Muscle of leg (tissue), 16 donors: ENCODE measurements at places on chromosomes 13 and 19.

GRCh38 chr19:46977548-46977947 is 42.1 kb upstream of the NPAS1 start:
- DNase-seq = no peak

- DNase-seq = peak; percentile 70
Observed at GRCh38 chr13:108342369-108343289, 73.1 kb downstream of the TNFSF13B start.

DNA sequence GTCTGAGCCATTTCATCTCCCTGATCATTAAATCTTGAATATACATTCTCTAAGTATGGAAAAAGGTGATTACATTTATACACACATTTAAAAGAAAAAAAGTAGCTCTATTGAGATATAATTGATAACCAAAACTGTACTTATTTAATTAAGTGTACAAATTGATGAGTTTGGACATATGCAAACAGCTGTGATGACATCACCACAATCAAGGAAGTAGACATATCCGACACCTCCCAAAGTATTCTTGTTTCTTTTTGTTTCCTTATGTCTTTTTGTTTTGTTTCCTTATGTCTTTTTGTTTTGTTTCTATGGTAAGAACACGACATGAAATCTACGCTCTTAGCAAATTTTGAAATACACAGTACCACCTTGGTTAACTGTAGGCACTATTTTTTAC is 1393.9 kb upstream of the MIR17HG start:
- DNase-seq = no peak

- no peak for DNase-seq
Observed at GRCh38 chr13:40409278-40409677, 257.2 kb downstream of the FOXO1 start.

DNA sequence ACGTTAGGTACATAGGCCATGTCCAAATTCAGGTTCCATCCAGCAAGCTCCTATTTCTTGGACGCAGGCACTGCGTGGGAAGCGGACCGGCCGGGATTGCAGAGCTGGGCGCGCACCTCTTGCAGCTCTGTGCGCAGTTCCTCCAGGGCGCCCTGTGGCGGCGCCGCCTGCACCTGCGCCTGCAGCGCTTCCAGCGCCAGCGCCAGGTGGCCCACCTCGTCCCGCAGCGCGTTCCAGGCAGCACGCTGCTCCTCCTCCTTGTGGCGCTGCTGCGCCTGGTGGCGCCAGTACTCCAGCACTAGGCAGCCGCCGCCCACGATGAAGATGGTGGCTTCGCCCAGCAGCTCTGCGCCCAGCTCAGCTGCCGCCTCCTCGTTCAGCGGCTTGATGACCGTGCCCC is 31.1 kb downstream of the OPA3 start:
- DNase-seq = no peak

DNA sequence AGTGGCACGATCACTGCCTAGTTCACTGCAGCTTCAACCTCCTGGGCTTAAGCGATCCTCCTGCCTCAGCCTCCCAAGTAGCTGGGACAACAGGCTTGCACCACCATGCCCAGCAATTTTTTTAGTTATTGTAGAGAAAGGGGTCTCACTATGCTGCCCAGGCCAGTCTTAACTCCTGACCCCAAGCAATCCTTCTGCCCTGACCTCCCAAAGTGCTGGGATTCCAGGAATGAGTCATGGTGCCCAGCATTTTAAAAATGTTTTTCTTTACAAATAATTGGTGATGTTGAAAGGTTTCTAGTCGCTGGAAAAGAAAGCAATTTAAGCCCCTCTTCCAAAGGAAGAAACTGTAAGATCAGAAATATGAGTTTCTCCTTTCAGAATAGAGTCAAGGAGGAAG is 19.4 kb downstream of the DYRK1B start:
- no peak for DNase-seq

GRCh38 chr19:49340069-49340864 is 5.1 kb downstream of the CD37 start:
- peak; percentile 60 for DNase-seq

DNA sequence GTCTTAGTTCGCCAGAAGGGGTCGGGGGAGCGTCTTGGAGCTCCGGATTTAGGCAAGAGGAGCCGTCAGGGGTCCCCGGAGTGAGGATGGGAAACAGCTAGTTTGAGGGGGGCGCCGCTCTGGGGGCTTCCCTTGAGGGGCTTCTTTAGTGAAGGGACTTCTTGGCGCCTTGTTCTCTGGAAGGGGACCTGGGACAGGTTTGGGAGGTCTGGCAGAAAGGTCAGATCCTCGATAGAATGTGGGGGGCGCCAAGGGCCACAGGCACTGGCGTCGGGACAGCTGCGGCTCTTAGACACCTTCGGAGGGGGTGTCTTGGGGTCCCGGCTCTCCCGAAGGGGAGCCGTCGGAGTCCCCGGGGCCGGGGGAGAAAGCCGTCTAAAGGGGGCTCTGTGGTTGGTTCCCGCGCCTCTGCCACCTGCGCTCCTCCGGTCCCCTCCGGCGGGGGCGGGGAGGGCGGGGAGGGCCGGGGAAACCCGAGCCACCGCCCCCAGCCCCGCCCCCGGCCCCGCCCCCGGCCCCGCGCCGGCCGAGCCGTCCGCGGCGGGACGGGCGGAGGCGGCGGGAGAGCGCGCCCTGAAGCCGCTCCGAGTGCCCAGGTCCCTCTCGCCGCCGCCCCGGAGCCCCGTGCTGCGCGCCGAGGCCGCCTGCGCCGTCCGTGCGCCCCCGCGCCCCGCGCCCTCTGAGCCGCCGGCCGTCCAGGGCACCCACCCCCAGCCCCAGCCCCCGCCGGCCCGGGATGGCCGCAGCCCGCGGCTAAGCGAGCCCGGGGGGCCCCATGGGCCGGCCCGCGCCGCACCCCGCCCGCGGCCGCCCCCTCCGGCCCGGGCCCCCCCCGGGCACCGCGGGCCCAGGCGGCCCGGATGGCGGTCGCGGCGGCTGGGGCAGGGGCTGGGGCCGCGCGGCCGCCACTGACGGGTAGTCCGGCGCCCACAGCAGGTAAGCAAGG is at the start of gene NRTN:
NRTN (plus strand) TSS at position 552 of the 946 bp plus-strand sequence. CDS start 19,099 bp downstream, outside the sequence.
- peak; percentile 39 for DNase-seq

DNA sequence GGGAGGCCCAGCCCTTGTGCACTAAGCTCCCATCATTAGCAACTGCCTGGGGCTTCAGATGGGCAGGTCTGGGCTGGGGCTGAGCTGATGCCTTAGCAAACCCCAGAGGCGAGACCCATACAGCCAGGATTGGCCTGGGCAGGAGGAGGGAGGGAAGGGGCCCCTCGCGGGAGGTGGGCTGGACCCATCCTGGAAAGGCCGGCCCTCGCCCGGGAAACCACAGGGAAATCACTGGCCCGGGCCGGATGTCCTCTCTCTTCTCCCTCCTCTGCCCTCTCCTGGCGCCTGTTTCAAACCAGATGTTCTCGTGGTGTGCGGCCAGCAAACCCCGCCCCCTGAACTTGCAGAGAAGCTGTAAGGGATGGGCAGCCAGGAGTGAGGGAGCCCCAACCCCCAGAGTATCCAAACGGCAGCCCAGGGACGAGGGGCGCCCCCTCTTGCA is 43.1 kb downstream of the TMEM255B start:
- DNase-seq = peak; percentile 86

DNA sequence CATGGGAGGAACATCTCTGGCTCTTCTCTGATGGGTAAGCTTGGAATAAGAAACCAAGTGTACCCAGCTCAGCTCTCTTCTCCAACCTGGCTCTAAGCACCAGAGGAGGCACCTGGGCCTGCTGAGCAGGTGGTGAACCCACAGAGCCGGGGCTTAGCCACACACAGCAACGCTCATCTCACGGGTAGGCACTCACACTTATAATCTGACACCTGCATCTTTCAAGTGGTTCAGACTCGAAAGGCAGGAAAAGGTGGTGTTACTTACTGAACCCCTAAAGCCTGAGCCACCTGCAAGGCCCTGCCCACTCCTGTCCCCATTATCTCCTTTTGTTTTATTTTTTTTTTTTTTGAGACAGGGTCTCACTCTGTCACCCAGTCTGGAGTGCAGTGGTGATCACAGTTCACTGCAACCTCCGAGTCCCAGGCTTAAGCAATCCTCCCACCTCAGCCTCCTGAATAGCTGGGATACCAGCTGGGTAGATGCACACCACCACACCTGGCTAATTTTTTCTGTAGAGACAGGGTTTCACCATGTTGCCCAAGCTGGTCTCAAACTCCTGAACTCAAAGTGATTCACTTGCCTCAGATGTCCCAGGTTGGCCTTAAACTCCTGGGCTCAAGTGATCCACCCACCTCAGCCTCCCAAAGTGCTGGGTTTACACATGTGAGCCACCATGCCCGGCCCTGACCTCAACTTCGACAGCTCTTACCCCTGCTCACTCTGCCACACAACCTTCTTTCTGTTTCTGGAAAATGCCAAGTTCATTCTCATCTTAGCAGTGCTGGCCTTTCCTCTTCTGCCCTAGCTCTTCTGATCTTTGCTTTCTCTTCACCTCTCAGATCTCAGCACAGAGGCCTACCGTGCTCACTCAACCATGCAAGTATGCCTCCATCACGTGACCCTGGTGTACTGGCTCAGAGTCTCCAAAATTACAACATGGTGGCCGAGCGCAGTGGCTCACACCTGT is 9.7 kb downstream of the FBXL12 start:
- DNase-seq = no peak

- no peak for DNase-seq
Observed at GRCh38 chr19:5345895-5346386, 5.3 kb upstream of the PTPRS start.

GRCh38 chr13:92362717-92363116 is 863.9 kb upstream of the GPC6 start:
- DNase-seq = peak; percentile 43

- peak; percentile 58 for DNase-seq
Observed at GRCh38 chr19:3269916-3270671, 45.6 kb downstream of the CELF5 start.

GRCh38 chr19:29364224-29364726 is 151.3 kb upstream of the UQCRFS1 start:
- no peak for DNase-seq

GRCh38 chr19:13018035-13018914 is 23.0 kb downstream of the NFIX start:
- peak; percentile 90 for DNase-seq

DNA sequence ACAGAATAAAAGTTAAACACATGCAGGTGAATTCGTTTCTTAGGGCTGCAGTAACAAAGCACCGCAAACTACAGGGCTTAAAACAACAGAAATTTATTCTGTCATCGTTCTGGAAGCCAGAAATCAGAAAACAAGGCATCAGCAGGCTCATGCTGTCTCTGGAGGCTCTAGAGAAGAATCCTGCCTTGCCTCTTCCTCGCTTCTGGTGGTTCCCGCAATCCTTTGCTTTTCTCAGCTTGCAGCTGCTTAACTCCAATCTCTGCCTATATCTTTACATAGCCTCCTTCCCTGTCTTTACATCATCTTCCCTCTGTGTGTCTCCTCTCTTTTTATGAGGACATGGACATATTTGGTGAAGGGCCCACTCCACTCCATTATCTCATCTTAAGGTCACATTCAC is 6.2 kb upstream of the NBEA start:
- DNase-seq = no peak

GRCh38 chr13:27188239-27188638 is 16.6 kb upstream of the USP12 start:
- DNase-seq = no peak

DNA sequence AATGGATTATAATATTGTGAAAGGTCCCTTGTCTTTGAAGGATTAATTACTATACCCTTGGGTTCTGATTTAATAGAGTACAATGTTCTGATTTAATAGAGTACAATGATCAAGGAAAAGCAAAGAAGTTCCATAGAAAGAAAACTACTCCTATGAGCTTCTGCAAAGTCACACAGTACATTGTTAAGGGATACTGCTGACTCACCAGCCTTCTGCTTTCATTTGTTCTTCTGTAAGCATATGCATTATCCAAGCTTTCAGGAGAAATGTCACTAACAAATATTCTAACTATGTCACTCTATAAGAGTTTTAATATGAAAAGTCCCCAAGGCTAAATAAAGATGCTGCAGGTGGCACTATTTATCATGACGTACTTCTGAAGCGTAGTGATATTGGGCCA is 396.7 kb downstream of the RFC3 start:
- DNase-seq = no peak

- no peak for DNase-seq
Observed at GRCh38 chr13:46656786-46657185, 103.8 kb downstream of the LRCH1 start.

- no peak for DNase-seq
Observed at GRCh38 chr19:46839752-46840497, 10.7 kb downstream of the AP2S1 start.

- no peak for DNase-seq
Observed at GRCh38 chr19:33463199-33463598, 58.4 kb downstream of the PEPD start.

- peak; percentile 56 for DNase-seq
Observed at GRCh38 chr13:93227280-93227877, 772 bp downstream of the GPC6 start.

DNA sequence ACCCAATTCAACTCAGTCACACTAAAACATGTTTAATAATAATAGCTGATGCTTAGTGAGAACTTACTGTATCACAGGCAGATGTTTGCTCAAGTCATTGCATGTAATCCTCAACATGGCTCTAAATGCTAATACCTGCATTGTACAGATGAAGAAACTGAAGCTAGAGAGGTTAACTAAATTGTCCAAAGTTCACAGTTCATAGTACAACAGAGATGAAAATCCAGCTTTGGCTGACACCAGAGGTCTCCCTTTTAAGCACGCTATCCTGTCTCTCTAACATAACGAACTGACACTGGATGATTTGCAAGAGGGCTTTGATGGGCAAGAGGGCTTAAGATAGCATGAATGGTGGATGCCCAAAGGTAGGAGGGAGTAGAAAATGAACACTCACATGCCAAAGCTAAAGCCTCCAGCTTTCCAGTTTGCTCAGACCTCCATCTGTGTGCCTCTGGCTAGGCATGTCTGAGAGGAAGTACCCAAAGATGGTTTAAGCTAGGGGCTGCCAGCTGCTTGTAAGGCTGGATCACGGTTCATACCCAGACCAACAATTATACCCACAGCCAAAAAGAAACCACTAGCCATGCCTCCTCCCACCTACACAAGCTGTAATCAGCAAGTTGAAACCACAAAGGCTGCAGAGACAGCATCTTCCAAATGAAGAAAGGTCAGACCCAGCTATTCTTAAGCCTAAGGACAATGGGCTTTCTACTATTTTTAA is 196.9 kb upstream of the UBL3 start:
- DNase-seq = no peak

GRCh38 chr19:12996406-12997094 is 1.3 kb downstream of the NFIX start:
- peak; percentile 64 for DNase-seq
